ENCODE measurements at places on chromosomes 3 and 15. TPM values are rescaled to one million over a fixed set of nuclear protein-coding genes. Genes with fewer than 3 reads are reported as not detected.

- no peaks in the 10 kb centered on the region for H3K36me3 ChIP-seq
- H3K27ac ChIP-seq = no peak overlapping the region
- H3K4me1 ChIP-seq = no peaks in the 10 kb centered on the region
- no peak for DNase-seq
- H3K27me3 ChIP-seq = no peaks in the 10 kb centered on the region
These were observed 120.7 kb upstream of the MDFIC2 start for GRCh38 chr3:70433091-70433490.

- H3K36me3 ChIP-seq = no peaks in the 10 kb centered on the region
- H3K4me3 ChIP-seq = no peak overlapping the region
- no peaks in the 10 kb centered on the region for H3K27me3 ChIP-seq
- H3K27ac ChIP-seq = no peak overlapping the region
These were observed 48.6 kb downstream of the RAP2B start for GRCh38 chr3:153210660-153211059.

- no peak overlapping the region for H3K27ac ChIP-seq
- H3K27me3 ChIP-seq = no peaks in the 10 kb centered on the region
- no peak overlapping the region for H3K4me3 ChIP-seq
- DNase-seq = peak; percentile 48
- no peaks in the 10 kb centered on the region for H3K4me1 ChIP-seq
These were observed 62.1 kb upstream of the SLC6A11 start for GRCh38 chr3:10753964-10754363.

- no peaks in the 10 kb centered on the region for H3K27me3 ChIP-seq
- DNase-seq = peak; percentile 55
- no peak overlapping the region for H3K4me3 ChIP-seq
- H3K36me3 ChIP-seq = no peaks in the 10 kb centered on the region
- H3K4me1 ChIP-seq = peaks cover 12% of the 10 kb centered on the region
These were observed 43.9 kb downstream of the BHLHE40 start for GRCh38 chr3:5022966-5023776.

- no peaks in the 10 kb centered on the region for H3K4me1 ChIP-seq
- H3K4me3 ChIP-seq = no peak overlapping the region
- DNase-seq = no peak
- no peaks in the 10 kb centered on the region for H3K27me3 ChIP-seq
- no peak overlapping the region for H3K27ac ChIP-seq
These were observed 676.0 kb downstream of the GRM7 start for GRCh38 chr3:7536921-7537320.

- H3K27ac ChIP-seq = no peak overlapping the region
- H3K4me1 ChIP-seq = no peaks in the 10 kb centered on the region
- no peaks in the 10 kb centered on the region for H3K27me3 ChIP-seq
- no peaks in the 10 kb centered on the region for H3K36me3 ChIP-seq
- no peak for DNase-seq
- no peak overlapping the region for H3K4me3 ChIP-seq
These were observed 807.4 kb downstream of the SQOR start for GRCh38 chr15:46442184-46442583.

DNA sequence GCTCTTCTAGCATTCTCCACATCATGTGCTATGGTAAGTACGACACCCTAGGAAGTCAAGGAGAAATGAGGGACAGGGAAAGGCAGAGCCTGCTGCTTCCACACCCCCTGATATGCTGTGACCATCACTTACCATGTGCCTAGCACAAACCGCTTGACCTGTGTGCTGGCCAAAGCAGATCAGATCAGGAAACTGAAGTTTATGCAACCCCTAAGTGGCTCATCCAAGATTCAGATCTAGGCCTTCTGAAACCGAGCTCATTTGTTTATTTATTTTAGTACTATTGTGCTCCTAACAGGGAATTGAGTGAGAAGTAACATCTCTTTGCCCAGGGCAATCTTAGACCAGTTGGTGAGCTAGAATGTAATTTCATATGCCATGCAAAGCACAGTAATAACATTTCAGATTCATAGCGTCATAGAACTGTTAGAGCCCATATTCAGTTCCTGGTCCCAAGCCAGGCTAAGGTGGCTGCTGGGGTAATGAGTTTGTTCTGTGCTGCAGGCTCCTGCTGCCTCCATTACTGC is at the start of gene RTP2:
RTP2 (minus strand) TSS at position 51 of the 527 bp plus-strand sequence. CDS start 429 bp downstream, outside the sequence.
- H3K36me3 ChIP-seq = no peaks in the 10 kb centered on the region
- H3K4me3 ChIP-seq = no peak within 1 kb of the TSS
- H3K4me1 ChIP-seq = no peaks in the 10 kb centered on the region
- no peak within 1 kb of the TSS for H3K27ac ChIP-seq
- H3K27me3 ChIP-seq = no peaks in the 10 kb centered on the region

GRCh38 chr3:14775011-14775410 is 43.8 kb upstream of the FGD5 start:
- H3K36me3 ChIP-seq = no peaks in the 10 kb centered on the region
- H3K27me3 ChIP-seq = no peaks in the 10 kb centered on the region
- no peak overlapping the region for H3K27ac ChIP-seq

- no peak overlapping the region for H3K27ac ChIP-seq
- no peak overlapping the region for H3K4me3 ChIP-seq
These were observed 101.3 kb downstream of the ETFA start for GRCh38 chr15:76209942-76210341.

DNA sequence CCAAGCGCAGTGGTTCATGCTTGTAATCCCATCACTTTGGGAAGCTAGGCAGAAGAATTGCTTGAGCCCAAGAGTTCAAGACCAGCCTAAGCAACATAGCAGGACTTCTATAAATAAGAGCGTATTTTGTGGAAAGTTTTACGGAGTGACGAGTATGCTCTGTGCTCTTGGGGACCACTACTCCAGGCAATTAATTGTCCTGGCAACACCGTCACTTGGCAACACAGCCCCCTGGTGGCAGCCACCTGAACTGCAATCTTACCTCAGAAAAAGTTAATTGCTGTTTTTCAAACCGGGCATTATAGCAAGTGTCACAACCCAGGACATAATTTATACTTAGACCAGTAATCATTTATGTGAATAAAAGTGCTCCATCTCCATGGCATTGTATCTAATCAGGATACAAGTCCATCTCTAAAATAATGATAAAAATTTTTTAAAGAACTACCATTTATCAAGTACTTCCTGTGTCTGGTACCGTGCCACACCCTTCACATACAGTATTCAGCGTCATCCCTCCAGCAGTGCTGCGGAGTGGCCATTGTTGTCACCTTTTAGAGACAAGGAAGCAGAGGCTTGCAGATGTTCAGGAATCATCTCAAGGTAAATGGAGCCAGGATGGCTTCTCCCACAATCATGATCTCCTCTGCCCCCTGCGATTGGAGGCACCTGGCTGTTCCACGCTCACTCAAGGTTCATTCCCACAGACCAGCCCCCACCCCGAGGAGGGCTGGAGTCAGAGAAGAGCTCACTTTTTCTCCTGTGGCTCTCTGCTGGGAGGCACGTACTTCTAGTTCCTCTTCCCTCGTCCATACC is 34.5 kb downstream of the PLA2G4D start:
- H3K4me3 ChIP-seq = no peak overlapping the region
- H3K36me3 ChIP-seq = no peaks in the 10 kb centered on the region
- no peak overlapping the region for H3K27ac ChIP-seq
- DNase-seq = no peak

- no peak overlapping the region for H3K4me3 ChIP-seq
- H3K4me1 ChIP-seq = no peaks in the 10 kb centered on the region
- no peaks in the 10 kb centered on the region for H3K27me3 ChIP-seq
- H3K27ac ChIP-seq = no peak overlapping the region
- DNase-seq = no peak
These were observed 185.5 kb downstream of the NFKBIZ start for GRCh38 chr3:102034639-102035451.

GRCh38 chr15:78216276-78217104 is 17.9 kb downstream of the ACSBG1 start:
- H3K27me3 ChIP-seq = no peaks in the 10 kb centered on the region
- peaks cover 28% of the 10 kb centered on the region for H3K4me1 ChIP-seq
- no peak overlapping the region for H3K27ac ChIP-seq
- no peak overlapping the region for H3K4me3 ChIP-seq

- H3K36me3 ChIP-seq = no peaks in the 10 kb centered on the region
- no peak for DNase-seq
- H3K27me3 ChIP-seq = no peaks in the 10 kb centered on the region
These were observed 555.5 kb upstream of the CFAP20DC start for GRCh38 chr3:59605318-59605717.

- no peak overlapping the region for H3K4me3 ChIP-seq
- H3K36me3 ChIP-seq = no peaks in the 10 kb centered on the region
- DNase-seq = no peak
- H3K27ac ChIP-seq = no peak overlapping the region
- H3K4me1 ChIP-seq = peaks cover 4% of the 10 kb centered on the region
These were observed 46.7 kb upstream of the PYDC2 start for GRCh38 chr3:191414286-191414685.

GRCh38 chr3:64178419-64178818 is 46.8 kb downstream of the PRICKLE2 start:
- H3K4me1 ChIP-seq = no peaks in the 10 kb centered on the region
- H3K27ac ChIP-seq = no peak overlapping the region
- H3K36me3 ChIP-seq = peaks cover 2% of the 10 kb centered on the region
- H3K27me3 ChIP-seq = no peaks in the 10 kb centered on the region
- DNase-seq = no peak

DNA sequence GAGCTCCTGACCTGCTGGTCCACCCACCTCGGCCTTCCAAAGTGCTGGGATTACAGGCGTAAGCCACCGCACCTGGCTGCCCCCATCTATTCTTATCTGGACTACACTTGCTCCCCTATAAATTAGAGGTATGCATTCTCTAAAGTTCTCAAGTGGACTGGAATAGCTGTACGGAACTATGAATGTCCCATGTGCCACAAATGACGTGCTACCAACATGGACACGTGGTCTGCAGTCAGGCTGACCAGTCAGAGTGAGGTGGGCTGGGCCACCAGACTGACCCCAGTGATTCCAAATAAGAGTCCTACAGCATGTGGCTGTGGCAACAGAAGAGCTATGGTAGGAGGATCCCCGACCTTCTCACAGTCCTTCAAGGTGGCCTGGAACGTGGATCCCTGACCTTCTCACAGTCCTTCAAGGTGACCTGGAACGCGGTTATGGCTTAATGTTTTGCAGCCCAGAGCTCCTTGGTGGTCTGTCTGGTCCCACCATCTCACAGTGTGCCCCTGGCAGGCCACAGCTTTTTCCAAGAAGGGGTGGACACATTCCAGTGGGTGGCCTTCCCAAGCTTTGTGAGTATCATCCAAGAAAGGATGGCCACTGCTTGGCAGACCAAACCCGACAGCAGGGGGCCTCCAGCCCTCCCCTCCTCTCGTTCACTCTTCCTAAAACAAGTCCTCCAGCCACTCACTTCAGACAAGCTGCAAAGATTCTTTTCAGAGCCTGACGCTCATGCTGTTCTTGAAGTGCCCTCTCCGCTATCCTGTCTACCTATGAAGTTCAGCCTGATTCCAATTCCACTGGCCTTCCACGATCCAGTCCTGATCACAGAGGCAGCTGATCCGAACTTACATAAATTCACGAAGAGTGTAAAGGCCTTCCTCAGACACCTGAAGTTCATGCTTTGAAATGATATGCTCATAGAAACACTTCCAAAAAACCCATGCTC is 4.4 kb downstream of the ADAMTS17 start:
- H3K27me3 ChIP-seq = peaks cover 33% of the 10 kb centered on the region
- no peak overlapping the region for H3K27ac ChIP-seq
- H3K36me3 ChIP-seq = no peaks in the 10 kb centered on the region
- H3K4me3 ChIP-seq = no peak overlapping the region
- peaks cover 17% of the 10 kb centered on the region for H3K4me1 ChIP-seq

GRCh38 chr3:125057186-125057850 is 1.5 kb upstream of the HEG1 start:
- H3K4me3 ChIP-seq = no peak overlapping the region
- no peaks in the 10 kb centered on the region for H3K27me3 ChIP-seq
- peaks cover 37% of the 10 kb centered on the region for H3K4me1 ChIP-seq
- peak; percentile 59 for DNase-seq
- H3K27ac ChIP-seq = no peak overlapping the region

DNA sequence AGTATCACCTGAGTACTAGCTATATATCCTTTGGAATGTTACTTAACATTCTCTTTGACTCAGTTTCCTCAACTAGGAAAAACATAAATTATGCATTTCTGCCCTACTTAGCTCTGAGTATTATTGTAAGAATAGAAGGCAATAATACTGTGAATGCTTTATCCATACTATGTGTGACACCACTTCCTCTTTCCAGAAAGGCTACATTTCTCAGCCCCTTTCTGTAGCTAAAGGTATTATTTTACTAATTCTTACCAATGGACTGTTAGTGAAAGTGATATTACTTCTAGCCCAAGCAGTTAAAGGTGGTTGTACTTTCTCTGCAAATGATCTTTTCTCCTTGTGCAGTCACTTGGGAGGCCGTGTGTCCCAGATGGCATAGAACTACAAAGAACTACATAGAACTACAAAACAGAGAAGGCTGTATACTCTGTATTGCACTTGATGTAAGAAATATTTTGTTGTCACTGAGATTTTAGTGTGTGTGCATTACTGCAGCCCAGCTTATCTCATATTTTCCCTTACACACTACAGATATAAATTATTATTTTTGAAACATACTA is 35.1 kb downstream of the MYH15 start:
- no peaks in the 10 kb centered on the region for H3K4me1 ChIP-seq
- H3K4me3 ChIP-seq = no peak overlapping the region
- H3K27me3 ChIP-seq = no peaks in the 10 kb centered on the region
- no peak overlapping the region for H3K27ac ChIP-seq
- DNase-seq = no peak

GRCh38 chr3:55683666-55684270 is 196.7 kb upstream of the WNT5A start:
- peaks cover 19% of the 10 kb centered on the region for H3K4me1 ChIP-seq
- no peak overlapping the region for H3K27ac ChIP-seq
- no peaks in the 10 kb centered on the region for H3K27me3 ChIP-seq
- no peaks in the 10 kb centered on the region for H3K36me3 ChIP-seq
- no peak overlapping the region for H3K4me3 ChIP-seq

- H3K27me3 ChIP-seq = no peaks in the 10 kb centered on the region
- no peaks in the 10 kb centered on the region for H3K36me3 ChIP-seq
- no peak for DNase-seq
- H3K4me3 ChIP-seq = no peak overlapping the region
These were observed 121.9 kb upstream of the TMC3 start for GRCh38 chr15:81495780-81496467.

GRCh38 chr3:6657591-6657990 is 203.3 kb upstream of the GRM7 start:
- H3K4me1 ChIP-seq = no peaks in the 10 kb centered on the region
- no peak overlapping the region for H3K4me3 ChIP-seq
- H3K27me3 ChIP-seq = no peaks in the 10 kb centered on the region
- no peak for DNase-seq
- no peak overlapping the region for H3K27ac ChIP-seq
- no peaks in the 10 kb centered on the region for H3K36me3 ChIP-seq

Gene ATXN7
- total RNA-seq = 8.1 TPM

Gene MOBP
- total RNA-seq = not detected

Gene GREM1
- 1.3 TPM for total RNA-seq

Gene TICRR
- 2.2 TPM for total RNA-seq

Gene SPINT1
- 0.40 TPM for total RNA-seq

Gene C3orf20
- 0.09 TPM for total RNA-seq

Gene SPTSSB
- 0.04 TPM for total RNA-seq

Gene DAZL
- total RNA-seq = not detected

Gene ZBBX
- 0.13 TPM for total RNA-seq

Gene MEIS2
- 8.5 TPM for total RNA-seq

Gene PPP1R14D
- not detected for total RNA-seq
